Stimulated activated CD8-positive, alpha-beta memory T cell treated with anti-CD3 and anti-CD28 coated beads, Interleukin-7, amount 100 ng/mL, for 48 hours (primary cell): ENCODE measurements at places on chromosomes 6 and 20.

- DNase-seq: no peak
Measured at GRCh38 chr6:114218437-114219340, 124.1 kb downstream of the HS3ST5 start.

DNA sequence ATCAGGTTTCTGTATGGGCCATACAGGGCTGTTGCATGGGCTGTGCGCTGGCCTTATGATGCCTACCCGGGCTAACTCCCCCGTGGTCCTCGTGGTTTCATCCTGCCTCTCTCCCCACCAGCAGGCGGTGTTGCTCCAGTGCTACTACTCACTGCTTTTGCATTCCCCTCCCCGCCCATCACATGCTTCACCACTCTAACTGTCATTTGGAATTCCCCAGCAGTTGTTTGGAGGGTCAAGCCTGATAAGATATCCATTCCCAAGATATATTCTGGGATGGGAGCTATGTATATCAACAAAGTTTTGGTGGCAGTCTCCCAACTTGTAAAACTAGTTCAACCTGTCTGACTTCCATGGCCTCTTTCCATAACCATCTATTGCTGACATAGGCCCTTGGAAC lies 233.2 kb upstream of the SOX4 start:
- no peak for DNase-seq

DNA sequence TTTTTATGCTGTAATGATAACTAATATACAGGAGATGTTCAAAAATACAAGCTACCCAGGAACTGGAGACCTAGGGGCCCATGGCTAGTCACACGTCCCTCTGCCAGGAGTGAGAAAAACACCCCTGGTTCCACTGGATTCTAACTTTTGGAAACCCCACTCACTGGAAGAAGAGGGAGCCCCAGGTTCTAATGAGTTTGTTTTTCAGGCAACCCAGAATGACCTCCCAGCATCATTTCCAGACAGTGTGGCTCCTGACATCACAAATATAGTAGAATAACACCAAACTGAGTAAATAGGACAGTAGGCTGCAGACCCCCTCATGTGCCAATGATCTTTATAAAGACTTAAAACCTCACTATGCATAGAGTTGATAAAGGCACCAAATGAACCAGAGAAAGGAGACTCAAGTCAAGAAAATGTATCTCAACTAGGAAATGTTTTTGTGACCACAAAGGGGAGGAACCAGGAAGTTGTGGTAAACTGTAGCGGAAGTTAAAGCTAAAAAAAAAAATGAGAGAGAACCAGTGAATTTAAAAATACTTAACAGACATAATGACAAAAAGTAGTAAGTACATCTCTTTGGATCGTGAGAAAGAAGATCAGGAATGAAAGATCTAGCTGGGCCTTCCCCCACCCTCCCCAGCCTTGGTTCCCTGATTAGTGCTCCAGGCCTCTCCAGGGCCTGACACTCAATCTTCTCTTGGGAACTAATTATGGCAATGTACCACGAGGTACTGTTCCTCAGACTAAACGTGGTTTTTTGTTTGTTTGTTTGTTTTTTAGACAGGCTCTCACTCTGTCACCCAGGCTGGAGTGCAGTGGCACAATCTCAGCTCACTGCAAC lies 19.8 kb downstream of the HLA-E start:
- no peak for DNase-seq

- no peak for DNase-seq
Measured at GRCh38 chr6:152959333-152959732, 23.5 kb downstream of the FBXO5 start.

DNA sequence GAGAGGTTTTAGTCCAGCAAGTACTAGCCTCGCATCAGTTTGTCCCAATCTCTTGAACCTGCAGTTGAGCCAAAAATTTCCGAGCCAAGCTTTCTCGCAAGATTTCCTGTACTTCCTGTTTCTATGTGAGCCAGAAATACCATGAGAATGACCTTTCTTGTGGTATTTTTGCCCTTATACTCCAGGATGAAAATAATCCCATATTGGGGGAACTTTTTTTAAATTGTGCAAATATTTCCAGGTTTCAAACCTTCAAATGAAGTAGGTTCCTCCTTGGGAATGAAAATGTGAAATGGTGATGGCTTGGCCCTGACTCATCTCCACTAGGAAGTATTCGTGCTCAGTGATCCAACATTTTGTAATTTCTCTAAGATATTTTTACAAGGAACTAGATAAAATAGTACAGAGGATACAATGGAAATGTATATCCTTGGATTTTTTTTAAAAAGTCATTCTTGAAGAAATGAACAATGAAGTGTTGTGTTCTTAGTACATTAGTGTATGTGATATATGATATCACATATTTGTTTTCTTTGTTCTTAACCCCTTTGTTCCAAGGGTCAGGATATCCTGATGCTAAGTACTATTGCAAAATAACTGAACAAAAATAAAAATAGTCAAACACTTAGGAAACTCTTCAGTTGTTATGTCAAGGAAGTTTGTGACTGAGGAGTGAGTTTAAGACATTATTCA lies 184.0 kb downstream of the PDE7B start:
- no peak for DNase-seq

DNA sequence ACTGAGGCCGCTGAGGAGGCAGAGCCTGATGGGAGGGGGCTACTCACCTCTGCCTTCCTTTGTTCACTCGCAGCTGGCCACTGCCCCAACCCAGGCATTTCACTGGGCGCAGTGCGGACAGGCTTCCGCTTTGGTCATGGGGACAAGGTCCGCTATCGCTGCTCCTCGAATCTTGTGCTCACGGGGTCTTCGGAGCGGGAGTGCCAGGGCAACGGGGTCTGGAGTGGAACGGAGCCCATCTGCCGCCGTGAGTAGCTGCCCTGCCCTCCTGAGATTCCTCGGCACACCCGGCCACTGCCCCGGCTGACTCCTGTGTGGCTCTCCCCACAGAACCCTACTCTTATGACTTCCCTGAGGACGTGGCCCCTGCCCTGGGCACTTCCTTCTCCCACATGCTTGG lies 6.0 kb downstream of the C2 start:
- DNase-seq: no peak

GRCh38 chr6:108492131-108492766 lies 68.5 kb upstream of the FOXO3 start:
- no peak for DNase-seq

DNA sequence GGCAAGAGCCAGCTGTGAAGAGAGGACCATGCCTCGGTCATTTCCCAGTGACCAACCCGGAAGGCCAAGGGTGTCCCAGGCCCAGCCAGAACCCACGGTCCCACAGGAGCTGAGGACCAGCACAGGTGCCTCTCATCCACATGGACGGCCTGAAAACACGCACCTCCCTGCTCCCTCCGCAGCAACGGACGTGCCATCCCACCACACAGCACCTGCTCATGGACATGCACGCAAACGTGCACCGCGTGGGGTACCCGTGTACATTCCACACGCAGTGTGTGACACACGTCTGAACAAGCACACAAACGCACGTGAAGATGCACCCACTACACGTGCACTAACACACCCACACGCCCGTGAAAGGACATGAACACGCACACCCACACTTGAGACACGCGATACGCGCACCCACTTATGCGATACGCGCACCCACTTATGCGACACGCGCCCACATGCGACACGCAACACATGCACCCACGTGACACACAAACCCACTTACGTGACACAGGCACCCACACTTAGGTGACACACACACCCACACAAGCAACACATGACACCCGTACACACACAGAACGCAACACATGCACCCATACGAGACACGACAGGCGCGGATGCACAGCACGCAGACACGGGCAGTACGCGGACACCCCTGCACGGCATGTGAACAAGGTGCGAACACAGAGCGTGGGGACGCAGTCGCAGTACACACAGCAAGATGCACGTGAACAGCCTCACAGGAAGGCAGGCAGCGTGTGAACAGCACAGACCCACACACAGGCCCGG lies 30.1 kb downstream of the LAMA5 start:
- no peak for DNase-seq

GRCh38 chr6:131379948-131380347 lies 193.1 kb upstream of the ARG1 start:
- no peak for DNase-seq

DNA sequence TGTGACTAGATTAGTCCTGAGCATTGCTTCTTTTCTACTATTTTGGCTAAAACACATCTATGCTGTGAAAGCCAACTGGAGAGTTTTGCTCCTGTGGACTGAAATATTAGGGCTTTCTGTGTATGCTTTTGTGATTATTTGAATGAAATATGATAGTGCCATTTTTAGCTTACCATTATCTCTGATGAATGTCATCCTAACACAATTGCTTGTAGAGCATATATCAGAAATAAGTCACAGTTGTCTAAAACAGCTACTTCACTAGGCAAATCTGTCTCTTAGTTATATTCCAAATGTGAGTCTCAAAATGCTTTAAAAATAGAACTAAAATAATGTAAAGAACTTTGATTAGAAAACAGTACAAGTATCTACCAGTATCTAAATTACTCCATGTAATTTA lies 401.4 kb upstream of the PTCHD4 start:
- DNase-seq: no peak

DNA sequence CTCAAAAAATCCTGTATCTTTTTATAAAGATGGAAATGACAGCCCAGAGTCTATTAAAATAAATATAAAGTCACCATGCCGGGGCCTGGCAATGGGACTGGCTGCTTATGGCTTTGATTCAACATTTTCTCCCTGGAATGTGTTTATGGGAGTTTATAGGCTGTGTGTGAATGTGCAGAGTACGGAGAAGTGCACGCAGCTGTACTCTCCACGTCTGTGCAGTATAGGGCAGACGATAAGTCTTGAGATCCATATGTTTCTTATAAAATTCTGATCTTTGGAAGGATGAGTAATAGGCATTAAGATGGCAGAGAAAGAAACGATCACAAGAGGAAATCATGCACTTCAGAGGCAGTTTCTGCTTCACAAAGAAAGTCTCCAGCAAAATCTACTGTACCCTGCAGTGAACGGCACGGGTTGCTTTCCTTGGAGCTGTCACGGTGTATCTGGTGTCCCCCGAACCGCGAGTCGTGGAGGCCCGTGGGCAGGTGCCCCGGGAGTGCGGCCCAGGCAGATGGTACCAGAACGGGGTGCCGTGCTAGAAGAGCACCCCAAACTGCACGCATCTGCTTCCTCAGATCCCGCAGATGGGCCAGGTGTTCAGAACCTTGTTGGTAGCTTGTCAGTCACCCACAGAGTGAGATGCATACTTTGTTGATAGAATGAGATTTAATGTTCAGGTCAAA lies 382.5 kb downstream of the TAF4 start:
- DNase-seq: no peak

- peak; percentile 36 for DNase-seq
Measured at GRCh38 chr20:50392138-50392866, 117.9 kb upstream of the PTPN1 start.

DNA sequence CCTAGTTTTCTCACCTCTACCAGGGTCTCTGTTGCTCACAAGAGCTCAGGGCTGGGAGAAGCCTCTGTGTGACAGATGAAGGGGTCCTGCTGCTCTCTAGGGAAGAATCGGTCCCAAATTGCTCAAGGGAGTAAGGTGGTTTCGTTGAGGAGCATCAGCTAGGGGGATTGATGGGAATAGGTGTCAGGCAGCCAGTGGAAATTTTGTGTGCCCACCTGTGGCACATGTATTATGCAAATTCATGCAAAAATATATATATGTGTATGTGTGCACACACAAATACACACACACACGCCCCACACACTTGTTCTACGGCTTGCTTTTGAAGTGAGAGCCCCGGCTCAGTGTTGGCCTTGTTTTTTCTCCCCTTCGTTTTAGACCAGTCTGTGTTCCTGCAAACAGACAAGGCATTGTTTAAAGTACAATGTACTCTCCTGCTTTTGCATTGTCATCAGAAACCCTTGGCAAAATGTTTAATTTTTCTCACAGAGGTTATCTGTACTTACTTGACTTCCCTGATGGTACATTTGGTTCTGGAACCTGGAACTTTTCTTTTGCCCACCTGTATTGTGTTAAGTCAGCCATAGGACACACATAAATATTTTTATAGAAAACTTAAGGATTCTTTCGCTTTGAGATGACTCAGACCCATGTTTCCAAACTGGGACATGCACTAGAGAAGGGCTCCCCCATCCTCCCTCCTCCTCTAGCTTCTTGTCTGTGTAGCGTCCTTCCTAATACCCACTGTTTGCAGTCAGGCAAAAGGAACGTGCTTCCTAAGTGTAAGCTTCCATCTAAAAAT lies 26.7 kb downstream of the FOXO3 start:
- DNase-seq: no peak

DNA sequence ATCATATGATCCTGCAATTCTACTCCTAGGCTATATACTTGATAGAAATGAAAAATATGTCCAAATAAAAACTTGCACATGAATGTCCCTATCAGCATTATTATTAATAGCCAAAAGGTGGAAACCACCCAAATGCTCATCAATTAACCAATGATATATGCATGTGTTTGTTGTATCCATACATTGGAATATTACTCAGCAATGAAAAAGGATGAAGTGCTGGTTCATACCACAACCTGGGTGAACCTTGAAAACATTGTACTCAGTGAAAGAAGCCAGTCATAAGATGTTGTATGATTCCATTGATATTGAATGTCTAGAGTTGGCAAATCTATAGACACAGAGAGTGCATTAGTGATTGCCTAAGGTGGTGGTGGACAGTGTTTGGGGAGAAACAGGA lies 267.6 kb downstream of the PRKN start:
- DNase-seq: no peak

GRCh38 chr6:7406743-7407142 lies 17.1 kb downstream of the RIOK1 start:
- DNase-seq: no peak

- no peak for DNase-seq
Measured at GRCh38 chr6:166523782-166524559, 62.5 kb downstream of the RAMACL start.

DNA sequence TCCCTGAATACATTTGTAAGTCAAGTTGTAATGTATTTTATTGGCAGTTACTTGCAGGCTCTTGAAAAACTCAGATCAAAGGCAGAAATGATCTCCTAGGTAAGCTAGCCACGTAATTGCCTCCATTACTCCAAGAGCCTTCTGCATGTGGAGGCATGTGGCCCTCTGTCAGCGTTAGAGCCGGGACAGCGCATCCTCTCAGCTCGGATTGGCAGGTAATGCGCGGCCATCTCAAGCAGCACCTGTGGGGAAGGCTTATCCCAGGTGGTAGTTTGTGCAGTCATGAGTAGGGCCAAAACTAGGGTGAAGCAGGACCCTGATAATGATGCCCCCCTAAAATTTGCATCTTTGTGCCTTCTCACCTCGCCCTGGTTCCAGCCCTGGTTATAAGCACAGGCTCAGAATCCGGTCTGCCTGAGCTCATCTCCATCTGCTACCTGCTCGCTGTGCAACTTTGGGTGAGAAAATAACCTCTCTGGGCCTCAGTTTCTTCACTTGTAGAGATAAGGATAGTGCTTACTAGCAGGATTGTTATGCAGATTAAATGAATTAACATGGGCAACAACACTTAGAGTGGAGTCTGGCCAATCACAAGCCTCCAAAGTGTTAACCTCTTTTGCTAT lies 157.5 kb upstream of the PMEPA1 start:
- no peak for DNase-seq

GRCh38 chr6:79946272-79947190 lies 822 bp downstream of the ELOVL4 start:
- DNase-seq: no peak

DNA sequence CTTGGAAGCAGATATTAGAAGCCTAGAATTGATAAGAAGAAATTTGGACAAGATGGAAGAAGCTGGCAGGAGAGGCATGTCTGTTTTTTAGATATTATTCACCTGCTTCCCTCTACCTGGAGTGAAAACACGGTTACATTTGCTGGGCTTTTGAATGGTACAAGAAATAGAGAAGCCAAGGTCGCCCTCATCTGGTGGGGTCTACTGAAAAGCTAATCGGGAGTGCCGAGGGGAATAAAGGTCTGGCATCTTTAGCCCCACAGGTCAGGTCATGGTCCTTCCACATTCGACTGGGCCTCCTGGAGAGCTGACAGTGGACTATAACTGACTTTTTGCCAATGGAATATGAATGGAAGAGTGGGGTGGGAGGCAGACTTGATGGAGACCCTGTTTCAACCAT lies 4.6 kb upstream of the C2 start:
- DNase-seq: no peak
